ENCODE measurements at places on chromosomes 2 and 18.
A peak's percentile ranks its signal among the peaks of the same experiment; 100 is the strongest.

DNA sequence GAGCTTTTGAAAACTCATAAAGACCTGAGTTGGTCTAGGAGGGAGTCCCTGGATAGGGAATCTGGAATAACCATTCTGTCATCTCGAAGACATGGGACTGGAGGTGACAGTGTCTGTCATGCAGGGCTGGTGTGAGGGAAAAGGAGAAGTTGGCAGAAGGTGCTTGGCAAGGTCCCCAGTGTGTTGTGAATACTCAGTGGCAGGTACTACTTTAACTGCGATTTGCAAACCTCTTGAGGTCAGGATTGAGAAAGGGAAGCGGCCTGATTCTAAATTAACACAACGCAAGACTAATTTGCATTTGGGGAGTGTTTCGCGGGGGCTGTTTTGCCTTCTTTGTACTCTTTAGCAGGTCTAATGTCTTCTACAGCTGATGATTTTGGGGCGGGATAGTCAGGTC lies 77.0 kb upstream of the TMEM200C start:
- DNase-seq, result no peak

GRCh38 chr2:122367646-122368010 lies 612.2 kb downstream of the TSN start:
- DNase-seq, result no peak

DNA sequence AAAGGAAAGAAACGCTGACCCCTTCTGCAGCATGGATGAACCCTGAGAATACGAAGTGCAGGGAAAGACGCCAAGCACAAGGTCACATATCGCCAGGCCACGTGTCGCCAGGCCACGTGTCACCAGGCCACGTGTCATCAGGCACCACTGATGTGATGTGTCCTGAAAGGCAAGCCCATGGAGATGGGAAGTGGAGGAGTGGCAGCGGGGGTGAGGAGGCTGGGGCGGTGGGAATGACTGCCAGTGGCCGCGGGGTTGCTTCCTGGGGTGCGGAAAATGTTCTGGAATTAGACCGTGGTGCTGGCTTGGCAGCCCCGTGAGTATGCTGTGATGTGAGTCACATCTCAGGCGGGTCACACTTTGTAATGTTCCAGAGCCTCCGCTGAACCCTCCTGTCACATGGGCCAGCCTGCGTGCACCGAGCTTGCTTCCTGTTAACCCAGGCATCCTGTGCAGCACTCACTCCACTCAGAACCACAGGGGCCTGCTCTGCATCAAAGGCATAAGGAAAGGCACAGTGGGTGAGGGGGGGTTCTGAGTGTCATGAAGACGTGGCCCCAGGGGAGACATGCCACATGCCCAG lies 39.0 kb downstream of the SLC66A2 start:
- peak; percentile 44 for DNase-seq

DNA sequence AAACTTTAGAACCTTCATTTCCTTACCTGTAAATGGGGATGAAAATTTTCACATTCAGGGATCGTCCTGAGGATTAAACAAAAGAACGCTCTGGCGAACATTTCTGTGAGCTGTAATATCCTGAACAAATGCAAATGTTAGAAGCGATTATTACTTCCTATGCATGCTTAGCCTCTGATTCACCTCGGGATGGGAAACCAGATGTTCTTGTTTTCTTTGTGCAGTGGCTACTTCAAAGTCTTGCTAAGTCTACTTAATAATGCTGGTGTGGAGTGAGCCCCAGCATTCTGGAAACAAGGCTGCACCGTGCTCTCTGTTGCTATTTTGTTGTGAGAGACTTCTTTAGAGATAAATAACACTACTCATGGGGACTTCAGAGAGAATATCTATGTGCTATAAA lies 119.1 kb upstream of the PELI1 start:
- DNase-seq, result no peak

DNA sequence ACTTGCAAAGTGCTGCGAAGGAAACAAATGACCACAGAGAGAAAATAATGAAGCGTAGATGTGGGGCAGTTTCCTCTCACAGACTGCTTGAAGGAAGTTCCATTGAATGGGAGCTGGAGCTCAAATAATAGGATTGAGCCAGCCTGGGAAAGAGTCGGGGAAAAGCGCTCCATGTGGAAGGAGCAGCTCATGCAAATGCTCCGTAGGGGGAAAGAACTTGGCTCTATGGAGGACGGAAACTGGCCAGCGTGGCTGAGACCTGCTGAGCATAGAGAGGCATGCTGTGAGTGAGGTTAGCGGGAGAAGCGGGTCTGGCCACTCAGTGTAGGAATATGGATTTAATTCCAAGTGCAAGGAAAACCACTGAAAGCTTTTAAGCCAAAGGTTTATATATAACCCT lies 28.6 kb upstream of the VIT start:
- no peak for DNase-seq

DNA sequence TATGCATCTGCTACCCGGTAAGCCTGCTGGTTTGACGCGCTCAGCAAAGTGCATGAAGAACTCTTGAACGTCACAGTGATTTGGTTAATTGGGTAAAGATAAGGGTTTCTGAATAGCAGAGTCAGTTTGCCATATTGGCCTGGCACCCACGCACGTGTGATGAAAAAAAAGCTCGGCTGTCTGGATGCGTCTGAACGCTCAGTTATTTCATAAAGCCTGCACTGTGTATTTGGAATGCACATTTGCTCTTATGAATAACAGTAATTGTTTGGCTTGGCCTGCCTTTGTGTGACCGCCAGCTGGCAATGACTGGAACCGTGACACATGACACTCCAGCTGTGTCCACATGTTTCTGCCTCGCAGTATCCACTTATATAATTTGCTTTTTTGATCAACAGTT lies 129.2 kb upstream of the MEIS1 start:
- no peak for DNase-seq

DNA sequence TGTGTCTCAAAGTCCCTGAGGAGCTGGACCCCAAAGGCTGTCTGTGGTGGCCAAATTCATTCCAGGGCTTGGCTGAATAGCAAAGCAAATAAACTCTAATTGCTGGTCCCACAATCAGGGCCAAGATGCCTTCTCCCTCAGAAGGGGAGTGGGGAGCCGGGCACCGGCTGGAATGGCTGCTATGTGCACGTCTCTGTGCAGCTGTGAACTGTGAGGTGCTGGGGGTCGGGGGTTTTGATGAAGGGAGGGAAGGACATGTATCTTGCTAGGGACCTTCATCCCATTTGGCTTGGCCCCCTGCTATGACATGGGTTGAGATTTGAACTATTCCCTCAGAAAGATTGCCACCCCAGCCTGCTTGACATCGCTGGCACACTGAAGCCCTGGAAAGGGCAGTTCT lies 60.4 kb downstream of the CIB4 start:
- DNase-seq, result no peak

GRCh38 chr2:9782197-9782719 lies 61.0 kb upstream of the TAF1B start:
- peak; percentile 50 for DNase-seq

DNA sequence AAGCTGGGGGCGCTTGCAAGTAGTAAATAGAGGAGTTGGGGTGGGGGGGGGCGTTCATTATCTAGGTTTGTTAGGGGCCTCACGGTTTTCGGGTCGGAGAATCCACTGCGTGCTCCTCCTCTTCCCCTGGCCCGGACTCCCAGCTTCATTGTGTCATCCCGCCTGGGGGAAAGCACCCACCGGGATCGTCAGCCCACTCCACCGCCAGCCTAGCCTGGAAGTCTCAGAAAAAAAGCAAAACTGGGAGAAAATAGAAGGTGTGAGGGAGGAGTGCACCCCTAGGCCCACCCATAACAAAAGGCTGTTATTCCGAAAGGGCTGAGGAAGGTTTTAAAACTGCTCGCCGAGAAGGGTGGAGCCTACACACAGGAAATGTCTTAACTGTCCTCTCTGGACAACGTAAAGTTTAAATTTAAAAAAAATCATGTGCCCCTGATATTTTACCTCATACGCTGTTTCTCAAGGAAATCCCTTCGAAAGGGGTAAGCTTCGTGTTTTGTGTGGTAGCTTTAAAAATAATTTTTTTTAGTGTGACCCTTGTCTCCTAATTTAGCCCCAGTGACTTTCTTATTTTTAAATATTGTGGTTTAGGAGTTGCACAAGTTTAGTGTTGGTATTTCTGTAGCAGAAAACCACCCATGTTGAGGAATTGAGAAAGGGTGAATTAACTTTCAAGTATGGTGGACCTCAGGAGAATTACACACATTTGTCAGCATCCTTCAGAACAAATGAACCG lies 104.2 kb downstream of the SPTBN1 start:
- peak; percentile 20 for DNase-seq

DNA sequence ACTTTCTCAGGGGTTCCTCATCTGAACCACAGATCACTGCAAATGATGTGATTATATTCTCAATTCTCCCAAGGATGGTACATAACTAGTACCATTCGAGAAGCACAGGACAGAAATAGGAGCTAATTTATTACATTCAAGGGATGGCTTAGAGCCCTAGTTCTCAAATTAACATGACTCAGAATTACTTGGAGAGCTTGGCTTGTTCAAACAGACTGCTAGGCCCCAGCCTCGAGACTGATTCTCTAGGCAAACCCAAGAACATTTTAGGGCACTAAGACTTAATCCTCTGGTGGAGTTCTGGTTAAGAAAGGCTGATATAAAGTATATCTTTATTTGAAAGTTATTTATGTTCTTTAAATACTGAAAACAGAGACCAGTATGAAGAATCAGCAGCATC lies 35.8 kb downstream of the HIBCH start:
- no peak for DNase-seq

GRCh38 chr2:119608553-119608952 lies 64.3 kb downstream of the CFAP221 start:
- no peak for DNase-seq

- DNase-seq, result no peak
These were observed 1377.9 kb downstream of the RPIA start for GRCh38 chr2:90069290-90069894.

GRCh38 chr2:23617167-23617810 lies 232.3 kb downstream of the KLHL29 start:
- DNase-seq, result no peak

- no peak for DNase-seq
These were observed 89.9 kb upstream of the CDCA7 start for GRCh38 chr2:173264603-173265366.

GRCh38 chr18:3651266-3651665 lies 201.3 kb downstream of the TGIF1 start:
- no peak for DNase-seq

- DNase-seq, result no peak
These were observed 168.4 kb downstream of the LOXHD1 start for GRCh38 chr18:46488471-46489213.

DNA sequence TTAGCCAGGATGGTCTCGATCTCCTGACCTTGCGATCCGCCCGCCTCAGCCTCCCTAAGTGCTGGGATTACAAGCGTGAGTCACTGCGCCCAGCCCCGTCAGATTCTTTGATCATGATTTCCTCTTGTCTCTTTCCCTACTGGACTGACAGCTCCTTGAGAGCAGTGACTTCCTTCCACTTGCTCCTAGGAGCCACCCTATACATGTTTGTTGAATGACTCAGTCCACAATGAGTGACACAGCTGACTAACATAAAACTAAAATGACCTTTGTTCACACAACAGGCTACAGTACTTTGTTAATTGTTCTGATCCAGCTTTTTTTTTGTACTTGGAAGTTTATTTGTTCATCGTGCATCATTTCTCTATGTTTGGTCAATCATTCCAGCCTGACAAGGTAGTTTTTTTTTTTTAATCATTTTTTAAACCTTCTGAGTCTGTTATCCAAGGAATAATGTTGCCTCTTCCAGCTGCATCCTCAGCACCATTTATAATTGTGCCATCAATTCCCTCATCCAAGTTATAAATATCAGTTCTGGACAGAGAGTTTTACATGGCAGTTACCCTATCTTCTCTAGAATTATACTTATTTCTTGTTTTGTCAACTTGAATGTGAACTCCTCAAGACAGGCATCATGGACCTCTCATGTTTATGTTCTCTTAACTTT lies 42.9 kb upstream of the TUBA3E start:
- no peak for DNase-seq

DNA sequence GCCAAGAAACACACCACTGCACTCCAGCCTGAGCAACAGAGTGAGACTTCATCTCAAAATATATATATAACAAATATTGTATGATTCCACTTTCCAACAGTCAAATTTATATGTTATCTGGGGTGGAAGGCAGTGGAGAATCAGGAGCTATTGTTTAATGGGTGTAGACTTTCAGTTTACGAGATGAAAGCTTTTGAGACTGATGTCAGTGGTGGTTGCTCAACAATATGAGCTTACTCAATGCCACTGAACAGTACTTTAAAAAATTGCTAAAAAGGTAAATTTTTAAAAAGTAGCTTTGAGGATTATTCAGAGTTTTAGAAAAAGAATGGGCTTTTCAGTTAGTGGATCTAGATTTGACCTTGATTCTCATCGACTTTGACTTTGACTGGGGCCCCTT lies 105.9 kb upstream of the ST6GAL2 start:
- DNase-seq, result no peak

GRCh38 chr2:215773728-215774127 lies 239.6 kb downstream of the MREG start:
- DNase-seq, result no peak

DNA sequence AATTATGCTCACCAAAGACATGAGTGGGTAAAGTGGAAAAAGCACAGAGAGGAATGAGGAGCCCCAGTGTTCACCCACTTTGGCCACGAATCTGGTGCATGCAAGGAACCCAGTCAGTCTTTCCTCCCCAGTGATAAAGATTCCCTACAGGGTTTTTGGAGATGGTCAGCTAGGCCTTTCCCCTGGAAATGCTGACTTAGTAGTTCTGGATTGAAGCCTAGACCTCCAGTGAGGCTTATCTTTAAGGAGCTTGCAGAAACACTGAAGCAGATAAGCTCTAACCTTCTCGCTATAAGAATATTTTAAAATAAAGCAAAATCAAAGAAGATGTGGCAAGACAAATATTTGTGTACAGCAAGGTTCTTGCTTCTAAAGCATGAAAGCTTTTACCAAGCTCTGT lies 178.3 kb upstream of the CCDC68 start:
- no peak for DNase-seq

DNA sequence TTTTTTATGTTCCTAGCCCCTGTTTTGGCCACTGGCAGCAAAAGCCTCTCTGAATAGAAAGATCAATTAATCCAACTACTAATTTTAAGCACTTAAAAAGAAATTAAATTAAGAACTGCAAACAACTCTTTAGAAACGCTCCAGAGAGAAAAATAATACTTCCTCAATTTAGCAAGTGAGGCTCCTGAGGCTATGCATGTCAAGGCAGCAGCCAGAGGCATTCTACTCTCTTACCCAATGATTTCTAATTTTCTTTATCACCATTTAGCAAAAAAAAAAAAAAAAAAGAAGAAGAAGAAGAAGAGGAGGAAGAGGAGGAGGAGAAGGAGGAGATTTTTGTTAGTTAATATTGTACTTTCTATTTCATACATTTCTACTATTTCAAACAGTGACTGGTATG lies 68.5 kb downstream of the TMEM237 start:
- no peak for DNase-seq

- no peak for DNase-seq
These were observed 423.7 kb upstream of the MMADHC start for GRCh38 chr2:150011161-150011730.

DNA sequence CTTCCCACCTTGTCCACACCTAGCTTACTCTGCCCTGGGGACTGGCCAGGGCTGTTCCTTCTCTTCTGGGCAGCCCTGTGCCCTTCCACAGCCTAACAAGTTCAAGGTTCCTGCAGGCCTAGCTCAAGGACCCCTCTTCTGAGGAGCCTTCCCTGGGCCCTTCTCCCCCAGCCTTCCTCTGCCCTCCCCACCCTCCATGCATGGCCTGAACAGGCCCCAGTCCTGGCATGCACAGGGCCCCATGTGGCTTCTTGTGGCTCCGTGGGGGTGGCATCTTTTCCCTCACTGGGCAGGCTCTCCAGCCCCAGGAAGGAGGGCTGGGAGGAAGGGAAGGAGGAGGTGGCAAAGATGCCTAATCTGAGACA lies 162.9 kb downstream of the CELF4 start:
- DNase-seq, result no peak

GRCh38 chr2:98474979-98475632 lies 30.4 kb downstream of the INPP4A start:
- no peak for DNase-seq

GRCh38 chr2:190782264-190782663 lies 98.4 kb upstream of the GLS start:
- no peak for DNase-seq
